Fibroblast of skin of back (primary cell): ENCODE measurements at places on chromosomes 2 and 18.

GRCh38 chr2:219289537-219290361 is 10.6 kb downstream of the DNAJB2 start:
- DNase-seq = peak; percentile 77

DNA sequence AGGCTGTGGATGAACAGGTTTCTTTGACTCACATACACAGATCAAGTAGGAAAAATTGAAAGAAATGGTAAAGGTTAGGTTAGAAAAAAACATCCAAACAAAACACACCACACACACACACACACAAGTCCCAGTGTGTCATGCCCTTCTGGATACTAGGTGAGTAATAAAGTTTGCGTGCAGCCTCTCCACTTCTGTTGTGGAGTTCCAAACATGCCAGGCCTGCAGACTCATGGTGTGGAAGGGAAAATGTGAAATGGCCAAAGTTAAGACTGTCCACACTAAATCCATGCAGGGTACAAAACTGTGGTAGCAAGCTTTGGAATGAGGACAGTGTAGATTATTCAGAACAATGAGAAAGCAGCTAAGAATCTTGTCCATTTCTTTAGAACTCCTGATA is 114.6 kb downstream of the IKZF2 start:
- DNase-seq = peak; percentile 11

DNA sequence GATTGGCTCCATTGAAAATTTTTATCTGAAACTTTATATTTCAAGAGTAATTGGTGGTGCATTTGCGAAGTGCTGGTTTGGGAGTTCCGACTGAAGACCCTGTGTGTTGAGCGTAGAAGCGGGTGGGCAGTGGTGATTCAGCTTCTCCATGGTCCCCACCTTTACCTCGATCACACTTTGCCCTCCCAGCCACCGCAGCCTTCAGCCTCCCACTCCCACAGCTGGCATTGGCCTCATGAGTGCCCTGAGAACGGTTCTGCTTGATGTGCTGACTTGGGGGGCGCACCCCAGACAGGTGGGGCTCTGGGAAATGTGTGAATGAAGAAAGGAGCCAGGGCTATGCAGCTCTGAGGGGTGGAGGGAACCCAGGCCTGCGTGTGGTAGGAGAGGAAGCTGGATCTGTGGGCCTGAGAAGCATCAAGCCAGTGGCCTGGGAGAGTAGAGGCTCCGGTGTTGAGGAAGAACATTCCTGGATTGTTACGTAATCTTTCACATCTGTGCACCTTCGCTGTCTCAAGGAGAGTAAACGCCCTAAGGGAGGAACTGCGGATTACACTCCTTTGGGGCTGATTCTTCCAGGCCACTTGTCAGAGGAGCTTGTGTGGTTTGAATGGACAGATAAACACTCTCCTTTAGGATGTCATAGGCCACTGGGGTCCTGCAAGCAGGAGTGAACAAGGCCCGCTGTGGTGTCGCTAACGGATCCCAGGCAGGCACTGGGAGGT is 83.8 kb downstream of the NPAS2 start:
- no peak for DNase-seq

DNA sequence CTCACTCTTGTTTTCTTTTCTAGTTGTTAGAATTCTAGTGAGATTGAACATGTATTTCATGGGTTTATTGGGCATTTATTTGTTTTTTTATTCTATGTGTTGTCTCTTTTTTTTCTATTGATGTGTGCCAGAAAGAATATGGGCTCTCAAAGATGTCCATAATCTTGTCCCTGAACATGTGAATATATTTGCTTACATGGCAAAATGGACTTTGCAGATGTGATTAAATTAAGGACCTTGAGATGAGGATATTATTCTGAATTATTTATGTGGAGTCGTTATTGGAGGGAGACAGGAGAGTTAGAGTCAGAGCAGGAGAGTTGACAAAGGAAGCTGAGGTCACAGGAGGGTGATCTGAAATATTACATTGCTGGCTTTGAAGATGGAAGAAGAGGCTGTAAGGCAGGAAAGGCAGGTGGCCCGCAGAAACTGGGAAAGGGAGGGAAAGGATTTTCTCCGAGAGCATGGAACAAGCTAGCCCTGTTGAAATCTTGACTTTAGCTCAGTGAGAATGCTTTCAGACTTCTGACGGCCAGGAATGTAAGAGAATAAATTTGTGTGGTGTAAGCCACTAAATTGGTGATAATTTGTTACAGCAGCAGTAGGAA is 82.8 kb downstream of the NABP1 start:
- DNase-seq = no peak

DNA sequence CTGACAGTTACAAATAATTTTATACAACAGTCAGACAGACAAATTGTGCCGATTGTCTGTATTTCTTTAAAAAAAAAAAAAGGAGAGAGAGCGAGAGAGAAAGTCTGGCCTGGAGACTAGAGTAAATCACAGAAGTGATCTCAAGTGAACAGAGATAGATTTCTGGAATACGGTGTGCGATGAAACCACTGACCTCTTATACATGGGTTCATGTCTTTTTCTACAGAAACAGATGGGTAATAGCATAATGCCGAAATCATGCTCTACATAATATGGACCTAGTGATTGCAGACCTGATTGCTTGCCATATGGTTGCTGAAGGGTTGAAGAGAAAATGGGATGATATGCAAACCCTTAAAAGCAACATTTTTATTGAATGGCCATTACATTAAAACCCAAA is 403.3 kb upstream of the FANCL start:
- no peak for DNase-seq

- no peak for DNase-seq
Observed at GRCh38 chr2:75729861-75730260, 19.1 kb upstream of the GCFC2 start.

GRCh38 chr2:234488913-234489451 is 7.9 kb downstream of the ARL4C start:
- no peak for DNase-seq

DNA sequence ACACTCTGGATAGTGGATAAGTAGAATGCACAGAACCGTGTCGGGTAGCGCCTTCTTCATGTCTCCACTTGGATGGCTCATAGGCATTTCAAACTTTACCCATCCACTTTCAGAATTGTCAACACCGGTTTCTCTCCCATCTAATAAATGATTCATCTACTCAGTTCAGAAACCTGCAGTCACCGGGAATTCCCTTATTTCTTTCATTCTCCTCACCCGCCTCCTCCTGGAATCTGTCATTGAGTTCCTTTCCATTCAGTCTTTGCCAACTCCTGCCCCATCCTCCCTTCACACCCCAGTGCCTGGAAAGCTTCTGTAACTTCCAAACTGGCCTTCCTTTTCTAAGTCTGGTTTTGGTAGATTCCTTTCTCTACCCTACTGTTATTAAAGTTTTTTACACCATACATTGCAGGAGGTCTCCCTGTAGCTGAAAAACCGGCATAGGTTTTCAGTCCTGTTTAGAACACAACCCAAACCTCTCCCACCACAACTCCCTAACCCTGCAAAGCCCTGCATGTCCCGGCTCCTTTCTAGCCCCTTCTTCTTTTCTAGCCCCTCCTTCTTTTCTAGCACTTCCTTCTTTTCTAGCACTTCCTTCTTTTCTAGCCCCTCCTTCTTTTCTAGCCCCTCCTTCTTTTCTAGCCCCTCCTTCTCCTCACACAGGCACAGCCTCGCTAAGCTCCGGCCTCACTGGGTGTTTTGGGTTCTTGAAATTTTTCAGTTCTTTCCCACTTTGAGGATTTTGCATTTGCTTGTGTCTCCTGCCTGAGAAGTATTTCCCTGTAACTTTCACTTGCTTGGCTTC is 133.9 kb upstream of the KLHL14 start:
- no peak for DNase-seq
